ENCODE measurements at places on chromosomes 11 and 22.

GRCh38 chr11:133153031-133153430 is 379.3 kb downstream of the OPCML start:
- DNase-seq, result no peak

GRCh38 chr11:45400591-45400990 is 114.5 kb upstream of the SYT13 start:
- no peak for DNase-seq

DNA sequence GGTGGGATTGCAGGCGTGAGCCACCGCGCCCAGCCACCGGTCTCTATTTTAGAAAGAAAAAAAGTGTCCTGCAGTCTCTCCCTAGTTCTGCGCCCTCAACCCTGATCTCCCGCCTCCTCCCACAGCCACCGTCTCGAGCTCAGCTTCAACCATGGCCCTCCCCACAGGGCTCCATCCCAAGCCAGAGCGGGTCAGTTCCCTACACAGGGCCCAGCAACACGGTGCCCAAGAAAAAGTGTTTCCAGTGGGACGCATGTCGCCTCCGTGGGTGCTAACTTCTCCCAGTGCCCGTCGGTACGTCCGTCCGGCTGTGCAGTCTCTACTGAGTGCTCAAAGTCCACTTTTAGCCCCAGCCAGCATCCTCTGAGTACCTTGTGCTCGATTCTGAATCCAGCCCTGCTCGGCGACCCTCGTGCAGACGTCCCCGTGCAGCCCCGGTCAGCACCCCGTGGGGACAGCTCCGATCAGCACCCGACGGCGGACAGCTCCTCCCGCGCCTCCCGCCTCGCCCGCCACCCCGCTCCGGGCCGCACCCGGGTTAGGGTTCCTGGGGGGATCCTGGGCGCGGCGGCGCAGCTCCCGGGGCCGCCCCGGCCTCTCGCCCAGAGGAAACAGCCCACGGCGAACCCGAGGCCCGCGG is 657 bp upstream of the MAPK8IP2 start:
- no peak for DNase-seq

DNA sequence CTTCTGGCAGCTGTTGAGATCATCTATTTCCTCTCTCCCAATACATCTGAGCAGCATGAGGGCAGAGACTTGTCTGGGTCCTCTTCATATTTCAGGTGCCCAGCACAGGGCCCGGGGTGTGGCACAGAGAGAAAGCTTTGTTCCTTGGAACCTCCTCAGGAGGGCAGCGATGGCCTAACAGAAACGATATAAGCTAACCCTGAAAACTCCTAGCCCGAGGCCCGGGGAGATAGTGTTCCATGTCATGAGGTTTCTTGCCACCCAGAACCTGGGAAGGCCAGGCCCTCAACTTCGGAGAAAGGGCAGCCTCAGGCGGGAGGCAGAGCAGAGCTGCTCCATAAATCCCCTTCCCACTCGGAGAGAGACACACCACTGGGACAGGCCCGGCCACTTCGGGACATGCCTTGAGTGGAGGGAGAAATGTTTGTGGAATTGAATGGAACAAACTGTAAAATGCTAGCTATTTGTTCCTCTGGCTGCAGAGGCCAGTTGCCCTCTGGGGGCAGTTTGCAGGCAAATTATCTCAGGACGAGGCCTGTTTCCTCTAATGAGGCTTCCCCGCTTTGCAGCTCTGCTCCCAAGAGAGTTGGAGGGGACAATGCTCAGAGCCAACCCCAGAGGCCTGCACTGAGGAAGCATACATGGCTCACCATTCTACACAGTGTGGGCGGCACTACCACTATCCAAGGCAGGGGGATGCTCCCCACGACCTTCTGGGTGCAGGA is 11.6 kb downstream of the ARRB1 start:
- DNase-seq, result no peak

DNA sequence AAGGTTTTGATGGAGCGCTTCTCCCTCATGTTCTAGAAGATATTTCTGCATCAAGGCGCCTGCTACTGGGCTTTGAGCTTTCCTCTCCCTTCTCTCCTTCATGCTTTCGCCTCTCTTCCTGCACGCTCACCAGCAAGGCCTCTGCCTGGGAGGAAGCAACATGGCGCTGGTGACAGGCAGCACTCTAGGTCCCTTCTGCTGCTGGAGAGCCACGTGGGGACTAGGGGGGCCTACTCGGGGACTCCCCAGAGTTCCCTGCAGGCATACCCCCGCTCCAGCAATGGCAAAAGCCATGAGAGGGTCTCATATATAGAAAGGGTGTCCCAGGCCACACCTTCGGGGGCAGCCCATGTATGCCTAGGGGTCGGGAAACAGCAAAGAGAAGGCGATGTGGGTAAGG is 49.7 kb downstream of the GRIK4 start:
- DNase-seq, result no peak

DNA sequence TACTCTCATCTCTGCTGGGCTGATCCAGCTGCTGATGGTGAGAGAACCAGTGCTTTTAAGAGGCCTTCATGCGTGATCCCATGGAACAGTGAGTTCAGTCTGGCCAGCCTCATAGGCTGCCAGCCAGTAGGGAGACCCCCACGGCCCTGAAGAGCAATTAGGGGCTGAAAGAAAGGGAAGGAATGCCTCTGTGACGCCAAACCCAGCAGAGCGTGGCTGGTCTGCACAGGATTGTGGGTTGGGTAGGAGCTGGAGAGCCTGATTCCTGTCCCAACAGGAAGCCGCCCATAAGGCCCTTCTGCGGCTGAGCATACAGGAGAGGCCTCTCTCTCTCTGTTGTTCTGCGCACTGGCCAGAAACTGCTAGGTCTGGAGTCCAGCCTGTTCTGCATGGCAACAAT is 181.5 kb upstream of the E2F8 start:
- DNase-seq, result no peak

GRCh38 chr11:117819096-117820040 is 5.2 kb downstream of the FXYD2 start:
- DNase-seq, result no peak

DNA sequence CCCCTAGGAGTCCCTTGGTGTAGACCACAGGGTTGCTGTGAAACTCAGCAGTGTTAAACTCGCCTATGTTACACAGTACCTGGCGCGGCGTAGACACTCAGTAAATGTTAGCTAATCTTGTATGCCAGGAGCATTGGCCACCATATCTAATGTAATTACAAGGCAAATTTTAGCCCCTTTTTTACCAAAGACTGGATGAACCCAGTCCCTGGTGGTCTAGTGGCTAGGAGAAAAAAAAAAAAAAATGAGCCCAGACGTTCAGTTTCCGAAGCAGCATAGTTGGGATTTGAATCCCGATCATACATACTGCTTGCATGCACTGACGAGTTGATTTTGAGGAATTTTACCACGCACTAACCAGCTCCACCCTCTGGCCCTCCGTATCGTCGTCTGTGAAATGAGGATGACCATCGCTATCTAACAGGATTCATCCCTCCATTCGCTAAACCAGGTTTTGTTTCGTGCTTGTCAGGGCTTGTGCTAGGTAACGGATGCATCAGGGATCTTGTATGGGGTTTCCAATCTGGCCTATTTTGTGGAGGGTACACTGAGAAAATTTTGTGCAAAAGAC is 688 bp downstream of the PTS start:
- no peak for DNase-seq

- no peak for DNase-seq
These were observed 638 bp upstream of the TENM4 start for GRCh38 chr11:79441461-79441875.

DNA sequence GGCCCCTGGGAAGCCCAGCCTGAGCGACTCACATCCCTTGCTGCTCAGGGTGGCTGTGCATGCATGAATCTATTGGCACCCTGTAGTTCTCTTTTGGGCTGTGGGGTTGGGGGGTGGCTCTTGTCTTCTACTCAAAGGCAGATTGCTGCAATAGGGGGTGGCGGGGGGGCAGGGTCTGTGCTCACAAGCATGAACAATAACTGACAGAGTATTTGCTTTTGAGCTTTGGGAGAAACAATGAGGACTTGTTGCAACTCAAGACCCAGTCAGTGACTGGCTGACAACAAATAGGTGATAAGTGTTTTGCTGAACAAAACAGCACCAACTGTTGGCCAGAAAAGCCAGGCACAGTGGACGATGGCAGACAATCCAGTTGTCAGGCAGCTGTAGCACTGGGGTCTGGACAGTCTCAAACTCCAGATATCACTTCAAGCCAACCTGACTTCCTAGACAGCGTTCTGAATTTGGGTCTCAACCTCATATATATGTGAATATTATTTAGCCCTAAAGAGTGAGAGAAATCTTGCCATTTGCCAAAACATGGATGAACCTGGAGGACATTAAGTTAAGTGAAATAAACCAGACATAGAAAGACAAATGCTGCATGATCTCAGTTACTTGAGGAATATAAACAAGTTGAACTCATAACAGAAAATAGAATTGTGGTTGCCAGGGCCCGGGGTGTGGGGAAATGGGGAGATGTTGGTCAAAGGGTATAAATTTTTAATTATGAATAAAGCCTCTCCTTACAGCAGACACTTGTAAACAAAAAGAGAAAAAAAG is 61.7 kb downstream of the ME3 start:
- no peak for DNase-seq

DNA sequence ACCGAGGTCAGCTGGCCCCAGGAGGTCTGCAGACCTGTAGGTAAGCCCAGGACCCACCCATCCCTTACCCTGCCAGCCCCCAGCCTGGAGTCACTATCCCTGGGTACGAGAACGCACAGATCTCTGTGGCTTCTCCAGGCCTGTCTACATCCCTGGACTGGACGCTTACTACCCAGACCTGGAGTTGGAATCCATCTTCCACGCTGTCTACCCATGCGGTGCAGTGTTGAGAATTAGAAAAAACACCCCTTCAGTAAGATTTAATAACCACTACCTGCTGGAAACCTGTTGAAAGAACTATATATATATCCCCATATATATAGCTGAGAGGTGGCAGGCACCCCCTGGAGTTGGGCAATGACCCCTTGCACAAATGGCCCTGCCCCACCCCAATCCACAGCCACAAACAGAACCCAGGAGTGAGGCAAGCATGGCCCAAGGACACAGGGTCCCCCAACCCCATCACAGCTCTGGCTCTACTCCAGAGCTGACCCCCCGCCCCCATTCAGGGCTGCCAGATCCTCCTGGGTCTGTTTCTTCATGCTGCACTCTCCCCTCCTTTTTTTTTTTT is 17.7 kb upstream of the RGL4 start:
- DNase-seq, result no peak

DNA sequence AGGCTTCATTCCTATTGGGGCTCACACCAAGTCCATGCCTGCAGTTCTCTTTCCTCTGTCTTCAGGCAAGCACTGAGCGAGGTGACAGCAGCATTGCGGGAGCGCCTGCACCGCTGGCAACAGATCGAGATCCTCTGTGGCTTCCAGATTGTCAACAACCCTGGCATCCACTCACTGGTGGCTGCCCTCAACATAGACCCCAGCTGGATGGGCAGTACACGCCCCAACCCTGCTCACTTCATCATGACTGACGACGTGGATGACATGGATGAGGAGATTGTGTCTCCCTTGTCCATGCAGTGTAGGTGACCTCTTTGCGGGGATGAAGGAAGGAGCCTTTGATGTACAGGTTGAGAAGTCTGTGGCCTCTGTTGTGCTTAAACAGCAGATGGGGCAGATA is 11.4 kb upstream of the RRM1 start:
- DNase-seq, result no peak

GRCh38 chr11:73198677-73199076 is 19.4 kb upstream of the P2RY2 start:
- no peak for DNase-seq

DNA sequence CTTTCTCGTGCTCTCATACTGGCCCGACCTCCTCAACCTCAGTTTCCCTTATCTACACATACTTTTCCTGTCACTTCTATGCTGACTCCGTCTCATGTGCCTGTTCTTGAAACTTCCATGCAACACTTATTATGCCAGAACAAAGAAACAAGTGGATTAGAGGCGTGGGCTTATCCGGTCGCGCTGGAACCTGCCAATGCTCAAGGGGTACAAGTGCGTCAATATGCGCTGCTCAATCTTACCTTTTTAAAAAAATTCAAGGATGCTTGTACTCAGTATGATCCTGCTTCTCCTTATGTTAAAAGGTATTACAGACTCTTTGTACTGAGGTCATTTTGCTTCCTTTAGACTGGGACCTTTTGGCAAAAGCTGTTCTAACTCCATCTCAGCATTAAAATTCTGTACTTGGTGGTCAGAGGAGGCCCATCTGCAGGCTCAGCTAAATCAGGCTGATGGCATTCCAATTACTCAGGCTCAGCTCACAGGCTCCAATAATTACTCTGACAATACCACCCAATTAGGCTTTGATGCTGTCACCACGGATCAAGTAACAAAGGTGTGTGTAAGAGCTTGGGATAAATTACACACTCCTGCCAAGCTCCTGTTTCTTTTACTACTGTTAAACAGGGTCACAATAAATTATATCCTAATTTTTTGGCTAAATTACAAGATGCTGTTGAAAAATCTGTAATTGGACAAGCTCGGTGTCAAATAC is 26.3 kb upstream of the ALDH3B2 start:
- no peak for DNase-seq

GRCh38 chr22:22822106-22822505 is 65.5 kb upstream of the IGLL5 start:
- DNase-seq, result no peak

DNA sequence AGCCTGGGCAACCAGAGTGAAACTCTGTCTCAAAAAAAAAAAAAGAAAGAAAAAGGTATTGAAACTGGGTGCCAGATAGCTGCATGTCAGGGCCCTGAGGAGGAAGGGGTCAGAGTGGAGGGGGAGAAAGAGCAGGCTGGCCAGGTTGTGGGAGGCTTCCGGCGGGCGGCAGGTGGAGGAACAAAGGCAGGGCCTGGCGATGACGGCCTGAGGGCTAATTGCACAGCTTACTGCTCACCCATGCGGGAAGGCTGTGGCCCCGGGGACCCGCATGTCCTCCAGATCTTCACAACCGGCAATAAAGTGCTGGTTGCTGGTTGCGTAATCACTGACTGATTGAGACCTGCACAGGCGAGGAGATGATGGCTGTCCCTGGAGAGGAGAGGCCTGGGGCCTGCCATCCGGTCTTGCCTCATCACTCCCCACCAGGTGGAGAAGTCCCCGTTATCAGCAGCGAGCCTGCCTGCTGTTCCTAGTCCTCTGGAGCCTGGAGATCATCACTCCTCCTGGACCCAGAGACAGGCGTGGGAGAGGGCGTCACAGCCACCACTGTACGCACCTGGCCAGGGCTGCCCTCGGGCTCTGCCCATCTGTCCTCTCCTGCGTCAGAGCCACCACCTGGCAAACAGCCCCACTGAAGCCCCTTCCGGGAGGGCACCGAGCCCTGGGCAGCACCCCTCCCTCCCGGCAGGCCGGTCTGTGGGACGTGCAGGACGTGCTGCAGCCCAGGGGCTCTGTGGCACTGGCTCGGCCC is 18.7 kb downstream of the H19 start:
- DNase-seq, result no peak

GRCh38 chr11:120931057-120931779 is 92.7 kb upstream of the TBCEL start:
- no peak for DNase-seq

DNA sequence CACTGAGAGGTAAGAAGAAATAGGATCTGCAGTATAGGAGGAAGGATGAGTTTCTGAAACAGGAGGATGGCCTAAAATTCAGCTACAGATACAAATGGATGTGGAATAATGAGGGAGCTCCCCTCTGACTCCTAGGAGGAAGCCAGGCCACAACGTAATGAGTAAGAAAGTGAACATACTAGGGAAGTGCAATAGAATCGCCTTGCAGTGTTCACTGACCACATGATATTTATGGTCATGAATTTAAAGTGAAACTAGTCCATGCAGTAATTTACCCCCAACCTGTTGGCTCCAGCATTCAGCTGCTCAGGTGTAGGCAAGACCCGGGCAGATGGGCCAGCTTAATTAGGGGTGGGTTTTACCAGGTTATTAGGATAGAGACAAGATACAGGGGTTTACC is 101.7 kb downstream of the DEUP1 start:
- no peak for DNase-seq

All from activated T-cell treated with anti-CD3 and anti-CD28 coated beads for 4 hours (primary cell).